ENCODE measurements at places on chromosomes 7 and 10.

DNA sequence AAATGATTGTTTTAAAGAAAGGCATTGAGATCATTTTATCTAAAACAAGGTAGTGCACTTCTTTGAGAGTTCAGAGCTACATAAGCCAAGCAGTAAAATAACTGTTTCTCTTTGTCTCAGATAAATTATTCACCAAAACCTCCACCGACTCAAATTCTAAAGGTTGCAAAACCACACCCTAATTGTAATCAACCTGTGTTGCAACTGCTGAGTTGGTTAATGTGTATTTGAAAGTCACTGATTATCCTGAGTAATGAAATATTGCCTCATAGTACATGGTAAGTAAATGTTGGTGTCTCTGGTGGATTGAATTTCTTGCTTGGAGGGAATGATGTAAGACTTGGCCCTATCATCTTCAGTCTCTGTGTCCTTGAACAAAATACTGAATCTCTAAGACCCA, 35.9 kb upstream of the CYP2C9 start:
- DNase-seq: no peak

GRCh38 chr7:112080978-112081377, 125.2 kb downstream of the DOCK4 start:
- no peak for DNase-seq

- no peak for DNase-seq
Measured at GRCh38 chr7:107125475-107125874, 43.3 kb upstream of the HBP1 start.

DNA sequence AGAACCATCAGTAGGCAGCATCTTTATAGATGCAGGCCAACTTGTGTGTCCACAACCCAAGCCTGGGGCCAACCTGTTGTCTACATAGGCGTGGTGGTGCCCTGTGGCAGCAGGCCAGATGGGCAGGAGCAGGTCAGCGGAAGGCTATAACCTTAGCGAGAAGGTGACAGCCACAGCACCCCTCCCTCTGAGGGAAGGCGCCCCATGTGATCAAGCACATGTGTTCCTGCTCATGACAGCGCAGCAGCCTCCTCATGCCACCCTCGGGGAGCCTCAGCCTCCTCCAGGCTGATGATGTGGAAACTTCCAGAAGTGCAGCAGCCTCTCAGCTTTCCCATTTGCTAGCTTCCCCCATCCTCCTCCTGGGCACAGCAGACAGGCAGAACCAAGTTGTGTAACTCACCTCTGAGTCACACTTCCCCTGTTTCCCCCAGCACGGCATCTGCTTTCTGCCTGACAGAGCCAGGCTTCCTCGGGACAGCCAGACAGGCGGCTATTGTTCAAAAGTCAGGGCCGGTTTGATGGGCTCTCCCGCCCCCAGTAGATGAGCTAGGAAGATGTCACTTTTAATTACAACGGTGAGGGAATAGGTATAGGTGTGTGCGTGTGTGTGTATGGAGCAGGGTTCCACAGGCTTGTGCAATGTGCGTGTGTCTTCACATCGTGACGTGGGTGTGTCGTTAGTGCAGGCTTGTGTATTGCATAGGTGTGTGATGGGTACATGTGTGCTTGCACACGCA, 312.0 kb upstream of the ZMIZ1 start:
- peak; percentile 70 for DNase-seq

- DNase-seq: peak; percentile 49
Measured at GRCh38 chr7:143391462-143392404, 10.6 kb downstream of the ZYX start.

DNA sequence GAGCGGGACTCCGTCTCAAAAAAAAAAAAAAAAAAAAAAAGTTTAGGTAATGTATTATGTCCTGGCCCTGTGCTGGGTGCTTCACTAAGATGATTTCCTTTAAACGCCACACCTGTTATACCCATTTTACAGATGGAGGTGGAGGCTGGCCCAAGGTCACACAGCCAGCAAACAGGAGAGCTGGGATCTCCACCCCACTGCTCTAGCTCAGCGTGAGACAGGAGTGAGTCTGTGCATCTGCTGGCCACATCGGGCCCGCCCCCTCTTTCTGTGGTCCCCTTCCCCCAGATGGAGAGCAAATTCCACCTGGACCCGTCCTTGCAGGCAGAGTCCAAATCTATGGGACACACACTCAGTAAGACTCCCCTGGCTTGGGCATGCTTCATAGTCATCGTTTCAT, 51.0 kb downstream of the LHPP start:
- DNase-seq: no peak

- DNase-seq: no peak
Measured at GRCh38 chr7:151699147-151699927, 177.6 kb downstream of the PRKAG2 start.

DNA sequence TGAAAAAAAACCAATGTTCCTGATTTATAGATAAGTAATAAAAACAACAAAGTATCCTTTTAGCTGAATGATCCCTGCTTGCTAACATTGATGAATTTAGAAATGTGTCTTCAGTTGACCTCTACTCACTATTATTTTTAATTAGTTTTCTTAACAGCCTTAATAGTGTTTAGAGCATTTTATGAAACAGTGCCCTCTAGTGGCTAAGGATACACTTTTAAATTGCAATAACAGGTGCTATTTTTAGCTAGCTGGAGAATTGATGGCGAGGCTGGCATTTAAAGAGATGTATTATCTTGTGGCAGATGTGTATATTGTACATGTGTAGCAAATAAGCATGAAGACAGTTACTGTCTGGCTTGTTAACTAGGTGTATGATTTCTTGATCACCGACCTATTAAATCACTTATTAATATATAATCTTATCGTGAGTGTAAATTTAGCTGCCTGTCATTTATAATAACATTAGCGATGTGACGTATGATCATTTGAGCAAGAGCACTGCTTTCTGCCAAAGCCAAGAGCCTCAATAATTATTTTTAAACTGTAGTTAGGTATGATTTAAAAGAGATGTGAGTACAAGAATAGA, 451.9 kb downstream of the DPP6 start:
- DNase-seq: peak; percentile 15

DNA sequence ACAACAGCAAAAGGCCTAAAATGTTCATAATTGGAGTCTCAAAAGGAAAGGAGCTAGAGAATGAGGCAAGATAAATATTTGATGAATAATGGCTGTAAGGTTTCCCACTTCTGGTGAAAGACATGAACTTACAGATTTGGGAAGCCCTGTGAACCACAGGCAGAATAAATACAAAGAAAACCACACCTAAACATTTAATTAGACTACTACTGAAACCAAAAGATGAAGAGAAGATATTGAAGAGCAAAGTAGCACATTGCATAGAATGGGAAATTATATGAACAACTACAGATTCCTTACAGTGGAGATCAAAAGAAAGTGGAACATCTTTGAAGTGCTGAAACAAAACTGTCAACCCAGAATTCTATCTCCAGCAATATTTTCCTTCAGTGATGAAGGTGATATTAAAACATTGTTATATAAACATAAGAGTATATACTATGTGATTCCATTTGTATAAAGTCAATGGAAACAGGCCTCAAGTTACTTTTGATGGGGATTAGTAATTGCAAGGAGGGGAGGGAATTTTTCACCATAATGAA, 191.3 kb upstream of the KAT6B start:
- DNase-seq: no peak

DNA sequence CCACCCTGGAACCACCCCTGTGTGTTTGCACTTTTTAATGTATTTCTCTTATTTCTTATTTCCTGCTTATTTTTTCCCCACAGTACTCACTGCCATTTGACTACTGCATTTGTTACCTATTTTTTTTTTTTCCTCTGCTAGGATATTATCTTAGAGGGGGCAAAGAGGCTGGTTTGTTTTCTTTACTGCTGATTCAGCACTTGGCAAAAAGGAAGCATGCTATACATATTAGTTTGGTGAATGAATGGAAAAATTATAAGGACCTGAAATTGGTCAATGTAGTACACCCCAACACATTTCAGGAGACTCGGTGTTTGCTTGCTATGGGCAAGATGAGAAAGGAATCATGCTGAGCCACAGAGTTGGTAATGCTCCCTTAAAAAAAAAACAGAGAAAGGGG, 193.5 kb downstream of the SORCS3 start:
- no peak for DNase-seq

DNA sequence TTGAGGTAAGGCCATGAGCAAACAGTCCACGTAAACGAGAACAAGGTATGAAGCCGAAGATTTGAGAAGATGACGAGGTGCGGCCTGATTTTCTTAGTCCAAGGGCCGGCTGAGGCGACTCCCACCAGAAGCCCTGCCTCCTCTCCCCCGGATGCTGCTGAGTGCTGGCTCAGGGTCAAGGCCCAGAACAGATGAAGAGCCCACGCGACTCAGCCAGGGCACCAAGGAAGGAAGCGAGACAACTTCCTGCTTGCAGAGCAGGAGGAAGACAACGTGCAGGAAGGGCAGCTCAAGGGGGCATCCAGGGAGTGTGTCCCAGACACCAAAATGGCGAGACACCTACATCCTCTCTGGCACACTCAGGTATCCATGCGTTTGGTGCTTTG, 99.5 kb downstream of the CYTH3 start:
- no peak for DNase-seq

- DNase-seq: peak; percentile 52
Measured at GRCh38 chr7:40329601-40330153, 194.9 kb downstream of the SUGCT start.

DNA sequence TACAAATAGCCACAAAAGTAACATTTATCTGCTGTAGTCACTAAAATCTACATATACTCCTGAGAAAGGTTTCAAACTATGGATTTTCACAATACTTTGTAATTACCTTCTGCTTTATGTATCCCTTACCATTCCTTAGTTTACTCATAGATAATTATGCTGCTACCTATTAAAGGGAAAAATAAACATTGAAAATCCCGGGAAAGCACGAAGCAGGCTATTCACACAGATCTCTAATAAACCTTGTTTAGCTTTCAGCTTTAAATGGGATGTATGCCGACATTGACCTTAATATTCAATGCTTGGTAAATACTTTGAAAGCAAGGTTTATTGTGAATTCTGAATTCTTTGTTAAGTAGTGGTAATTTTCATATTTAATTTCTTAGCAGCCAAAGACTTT, 58.5 kb upstream of the SMIM30 start:
- no peak for DNase-seq

GRCh38 chr10:80444646-80445319, 9.3 kb upstream of the TSPAN14 start:
- peak; percentile 61 for DNase-seq

DNA sequence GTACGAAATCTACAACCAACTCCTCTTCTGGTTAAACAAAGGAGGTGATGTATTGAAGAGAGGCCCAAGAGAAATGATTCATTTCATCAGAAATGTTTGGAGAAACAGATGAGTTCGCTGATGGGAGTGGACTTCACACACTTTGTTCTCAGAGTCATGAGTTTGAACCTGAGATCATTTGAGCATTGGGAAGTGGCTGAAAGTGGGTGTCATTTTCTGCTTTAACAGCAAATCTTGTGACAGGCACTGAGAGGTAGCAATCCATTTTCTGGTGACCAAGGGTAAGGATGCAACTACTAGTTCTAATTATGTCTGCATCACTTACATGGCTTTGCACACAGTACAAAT, 51.4 kb downstream of the RBM20 start:
- no peak for DNase-seq

DNA sequence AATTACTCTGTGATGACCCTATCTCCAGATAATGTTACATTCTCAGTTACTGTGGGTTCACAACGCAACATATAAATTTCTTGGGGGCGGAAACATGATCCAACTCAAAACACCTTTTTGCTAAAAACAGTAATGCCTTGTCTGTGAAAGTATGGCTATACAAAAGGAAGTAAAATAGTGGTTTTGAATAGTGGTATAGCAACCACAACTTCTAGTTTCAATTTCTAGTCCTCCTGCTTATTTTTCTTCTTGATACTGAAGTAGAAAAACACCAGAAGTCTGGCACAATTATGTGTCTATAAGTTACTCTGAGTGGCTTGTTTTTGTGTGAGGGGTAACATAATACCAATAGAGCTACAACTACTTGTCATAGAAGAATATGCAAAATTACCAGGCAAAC, 21.5 kb upstream of the ZNF800 start:
- no peak for DNase-seq

- no peak for DNase-seq
Measured at GRCh38 chr10:69948261-69948660, 104.4 kb upstream of the MACROH2A2 start.

GRCh38 chr7:103712991-103713778, 267.2 kb upstream of the SLC26A5 start:
- no peak for DNase-seq

- DNase-seq: no peak
Measured at GRCh38 chr7:36039243-36039642, 113.8 kb upstream of the EEPD1 start.

DNA sequence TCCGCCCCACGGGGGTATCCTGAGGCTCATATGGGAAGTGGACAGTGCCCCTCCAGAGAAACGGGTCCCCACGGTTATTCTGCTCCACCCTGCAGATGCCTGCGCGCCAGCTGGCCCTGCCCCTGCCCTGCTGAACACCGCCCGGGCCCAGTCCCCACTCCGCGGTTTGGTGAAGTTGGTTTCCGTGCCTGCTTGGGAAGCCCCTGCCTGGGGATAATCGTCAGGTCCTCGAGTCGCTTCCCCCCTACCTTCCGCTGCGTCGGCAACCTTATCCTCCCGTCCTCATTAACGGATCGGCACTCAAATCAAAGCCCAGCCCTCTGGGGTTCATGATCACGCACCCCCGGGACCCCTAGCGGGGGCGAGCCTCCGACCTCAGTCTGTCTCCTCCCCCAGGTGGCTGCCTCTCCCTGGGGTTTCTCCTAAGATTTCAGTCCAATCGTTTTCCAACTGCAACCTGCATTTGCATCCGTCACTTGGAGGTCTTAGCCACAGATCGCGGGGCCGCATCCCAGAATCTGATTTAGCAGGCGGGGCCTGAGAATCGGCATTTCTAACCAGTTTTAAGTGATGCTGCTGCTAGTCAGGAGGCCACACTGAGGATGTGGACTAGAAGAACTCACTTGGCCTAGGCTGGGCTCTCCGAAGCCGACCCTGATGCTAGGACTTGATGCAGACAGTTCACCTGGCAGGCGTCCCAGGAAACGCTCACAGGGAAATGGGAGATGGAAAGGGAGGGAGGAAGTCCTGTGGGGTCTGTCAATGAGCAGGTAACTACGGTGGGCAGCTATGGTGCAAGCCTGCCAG, 27.6 kb downstream of the WDR86 start:
- no peak for DNase-seq
